ENCODE measurements at places on chromosomes 5 and 9. TPM values are rescaled to one million over a fixed set of nuclear protein-coding genes. Genes with fewer than 3 reads are reported as not detected.

TRIM14 gene
- total RNA-seq: 18.4 TPM

SAXO1 gene
- total RNA-seq: 0.02 TPM

GRCh38 chr5:14379739-14380497 lies 201.7 kb upstream of the OTULINL start:
- peak overlapping the region; percentile 47 for H3K4me3 ChIP-seq
- H3K4me1 ChIP-seq: peaks cover 23% of the 10 kb centered on the region
- H3K27me3 ChIP-seq: no peaks in the 10 kb centered on the region
- peaks cover 33% of the 10 kb centered on the region for H3K36me3 ChIP-seq
- peak; percentile 82 for DNase-seq
- H3K27ac ChIP-seq: peak overlapping the region; percentile 93

GRCh38 chr5:64625678-64626077 lies 64.6 kb upstream of the SHISAL2B start:
- H3K4me1 ChIP-seq: no peaks in the 10 kb centered on the region
- DNase-seq: no peak
- H3K4me3 ChIP-seq: no peak overlapping the region
- no peak overlapping the region for H3K27ac ChIP-seq
- no peaks in the 10 kb centered on the region for H3K36me3 ChIP-seq
- no peaks in the 10 kb centered on the region for H3K27me3 ChIP-seq

DNA sequence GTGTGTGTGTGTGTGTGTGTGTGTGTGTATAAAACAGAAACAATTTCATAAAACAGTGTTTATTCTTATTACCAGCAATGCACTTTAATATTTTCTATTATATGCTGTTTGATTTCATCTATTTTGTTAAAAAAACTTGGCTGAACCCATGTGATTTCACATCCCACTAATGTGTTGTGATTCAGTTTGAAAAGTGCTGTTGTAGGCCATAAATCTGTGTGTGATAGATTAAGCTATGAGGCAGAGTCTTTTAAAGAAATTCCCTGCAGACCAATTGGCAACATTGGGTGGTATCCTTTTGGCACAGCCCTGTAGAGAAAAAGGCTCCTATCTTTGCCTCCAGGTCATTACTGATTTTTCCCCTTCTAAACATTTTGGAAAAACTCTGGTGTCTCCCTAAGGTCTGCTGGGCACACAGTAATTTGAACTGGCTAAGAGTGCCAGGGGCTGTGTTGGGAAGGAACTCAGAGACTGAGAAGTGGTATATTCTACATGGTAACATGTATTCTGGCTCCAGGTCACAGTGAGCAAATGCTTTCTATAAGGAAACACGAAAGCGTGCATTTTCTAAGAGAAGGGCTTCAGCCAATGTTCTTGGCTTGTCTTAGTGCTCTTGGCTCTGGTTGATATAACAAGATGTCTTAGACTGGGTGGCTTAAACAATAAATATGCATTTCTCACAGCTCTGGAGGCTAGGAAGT lies 4.5 kb downstream of the CAMK4 start:
- H3K36me3 ChIP-seq: no peaks in the 10 kb centered on the region
- H3K27ac ChIP-seq: no peak overlapping the region
- peaks cover 26% of the 10 kb centered on the region for H3K4me1 ChIP-seq
- H3K27me3 ChIP-seq: peaks cover 17% of the 10 kb centered on the region
- DNase-seq: no peak
- H3K4me3 ChIP-seq: no peak overlapping the region

- H3K27ac ChIP-seq: no peak overlapping the region
- H3K27me3 ChIP-seq: 0 out of 2 replicates have a peak, but pooled peaks cover 2% of the 10 kb centered on the region
- H3K4me3 ChIP-seq: no peak overlapping the region
- no peaks in the 10 kb centered on the region for H3K36me3 ChIP-seq
Measured at GRCh38 chr9:112720113-112720780, 2.3 kb upstream of the INIP start.

- no peak overlapping the region for H3K4me3 ChIP-seq
- no peaks in the 10 kb centered on the region for H3K36me3 ChIP-seq
- no peak overlapping the region for H3K27ac ChIP-seq
- H3K27me3 ChIP-seq: no peaks in the 10 kb centered on the region
- DNase-seq: peak; percentile 12
Measured at GRCh38 chr9:106697750-106698502, 165.0 kb upstream of the ZNF462 start.

- no peaks in the 10 kb centered on the region for H3K4me1 ChIP-seq
- no peak overlapping the region for H3K27ac ChIP-seq
- H3K4me3 ChIP-seq: no peak overlapping the region
- peaks cover 4% of the 10 kb centered on the region for H3K27me3 ChIP-seq
Measured at GRCh38 chr9:87991151-87991870, 17.0 kb upstream of the CDK20 start.

- no peak for DNase-seq
- no peak overlapping the region for H3K4me3 ChIP-seq
- H3K27me3 ChIP-seq: peaks cover 2% of the 10 kb centered on the region
- peaks cover 24% of the 10 kb centered on the region for H3K4me1 ChIP-seq
- no peaks in the 10 kb centered on the region for H3K36me3 ChIP-seq
Measured at GRCh38 chr9:98285446-98285845, 30.0 kb upstream of the TBC1D2 start.

DNA sequence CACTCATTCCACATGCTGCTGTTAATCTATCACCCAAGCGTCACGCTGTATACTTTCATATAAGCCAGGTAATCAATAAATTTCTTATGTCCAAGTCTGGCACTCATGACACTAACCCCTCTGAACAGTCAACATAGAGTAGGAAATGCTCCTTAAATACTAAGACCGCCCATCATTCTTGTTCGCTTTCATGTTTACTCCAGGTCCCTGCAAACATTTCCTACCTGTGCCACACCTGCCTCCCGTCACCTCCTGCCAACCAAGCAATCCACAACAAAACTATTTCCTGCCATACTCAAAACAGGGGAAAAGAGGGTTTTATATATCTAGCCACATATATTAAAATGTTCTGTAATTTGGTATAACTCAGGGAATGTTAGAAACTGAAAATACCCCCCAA lies 39.0 kb downstream of the ZFR start:
- H3K4me3 ChIP-seq: no peak overlapping the region
- H3K27me3 ChIP-seq: no peaks in the 10 kb centered on the region
- H3K27ac ChIP-seq: 0 out of 2 replicates have a peak overlapping the region, but pooled peaks have one; percentile 1
- peaks cover 67% of the 10 kb centered on the region for H3K36me3 ChIP-seq
- no peaks in the 10 kb centered on the region for H3K4me1 ChIP-seq

DNA sequence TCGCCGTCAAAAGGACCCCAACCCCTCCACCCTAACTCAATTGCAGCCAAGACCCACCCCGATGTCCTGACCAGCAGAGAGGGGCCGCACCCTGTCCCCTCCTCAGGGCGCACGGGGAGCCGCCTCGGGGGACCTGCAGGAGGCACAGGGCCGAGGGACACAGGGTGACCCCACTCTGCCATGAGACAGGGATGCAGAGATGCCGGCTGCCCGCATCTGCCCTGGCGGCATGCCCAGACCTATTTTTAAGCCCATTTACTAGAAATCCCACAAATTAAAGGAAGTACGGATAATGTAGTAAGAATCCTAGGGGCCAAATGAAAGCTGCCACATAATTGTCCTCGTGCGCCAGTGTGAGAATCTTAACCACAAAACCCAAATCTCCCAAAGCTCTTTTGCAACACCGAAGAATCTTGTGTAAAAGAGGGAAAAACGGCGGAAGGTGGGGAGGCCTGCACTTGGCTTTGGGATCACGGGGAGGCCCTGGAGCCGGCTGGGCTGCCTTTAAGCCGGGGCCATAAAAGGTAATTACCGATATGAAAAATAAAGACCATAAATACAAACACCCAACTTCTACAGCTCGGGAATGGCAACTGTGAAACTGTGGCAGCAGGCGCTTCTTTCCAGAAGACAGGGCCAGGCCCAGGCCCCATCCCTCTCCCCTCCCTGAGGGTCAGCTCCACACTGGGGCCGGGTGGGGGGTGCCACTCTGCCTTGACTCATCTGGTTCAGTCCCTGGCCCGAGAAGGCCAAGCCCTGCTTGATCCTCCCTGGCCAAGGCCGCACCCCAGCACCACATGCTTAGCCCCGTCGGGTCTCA lies 35.0 kb downstream of the NACC2 start:
- H3K36me3 ChIP-seq: no peaks in the 10 kb centered on the region
- peak; percentile 11 for DNase-seq
- peak overlapping the region; percentile 20 for H3K27ac ChIP-seq
- H3K27me3 ChIP-seq: no peaks in the 10 kb centered on the region

GRCh38 chr9:20271096-20271495 lies 351.2 kb downstream of the MLLT3 start:
- peaks cover 13% of the 10 kb centered on the region for H3K4me1 ChIP-seq
- no peak overlapping the region for H3K4me3 ChIP-seq
- H3K27ac ChIP-seq: no peak overlapping the region
- H3K36me3 ChIP-seq: peaks cover 33% of the 10 kb centered on the region
- DNase-seq: no peak

GRCh38 chr5:1055896-1056610 lies 47.5 kb downstream of the NKD2 start:
- peak overlapping the region; percentile 91 for H3K27ac ChIP-seq
- DNase-seq: no peak
- H3K4me1 ChIP-seq: no peaks in the 10 kb centered on the region
- peaks cover 18% of the 10 kb centered on the region for H3K36me3 ChIP-seq
- H3K4me3 ChIP-seq: no peak overlapping the region

All from WTC11 (cell line).